ENCODE measurements at places on chromosomes 3 and 15.

GRCh38 chr3:118945834-118946233 is 88.8 kb downstream of the IGSF11 start:
- DNase-seq: no peak

DNA sequence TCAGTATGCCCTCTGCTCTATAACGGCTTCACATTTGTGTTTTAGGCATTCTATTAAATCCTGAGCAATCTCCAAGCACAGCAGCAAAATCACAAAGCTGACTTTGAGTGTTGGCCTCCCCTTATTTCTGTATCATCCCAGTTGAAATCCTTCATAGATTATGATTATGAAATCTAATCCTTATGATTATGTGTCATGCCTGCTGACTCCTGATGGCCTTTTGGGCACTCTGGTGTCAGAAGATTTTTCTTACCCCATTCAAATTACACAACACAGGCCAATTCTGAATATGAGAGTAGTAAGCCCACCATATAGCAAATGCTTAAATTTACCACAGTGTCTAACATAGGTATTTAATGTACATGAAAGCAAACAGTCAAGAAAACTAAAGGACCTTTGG is 34.3 kb downstream of the CDV3 start:
- no peak for DNase-seq

DNA sequence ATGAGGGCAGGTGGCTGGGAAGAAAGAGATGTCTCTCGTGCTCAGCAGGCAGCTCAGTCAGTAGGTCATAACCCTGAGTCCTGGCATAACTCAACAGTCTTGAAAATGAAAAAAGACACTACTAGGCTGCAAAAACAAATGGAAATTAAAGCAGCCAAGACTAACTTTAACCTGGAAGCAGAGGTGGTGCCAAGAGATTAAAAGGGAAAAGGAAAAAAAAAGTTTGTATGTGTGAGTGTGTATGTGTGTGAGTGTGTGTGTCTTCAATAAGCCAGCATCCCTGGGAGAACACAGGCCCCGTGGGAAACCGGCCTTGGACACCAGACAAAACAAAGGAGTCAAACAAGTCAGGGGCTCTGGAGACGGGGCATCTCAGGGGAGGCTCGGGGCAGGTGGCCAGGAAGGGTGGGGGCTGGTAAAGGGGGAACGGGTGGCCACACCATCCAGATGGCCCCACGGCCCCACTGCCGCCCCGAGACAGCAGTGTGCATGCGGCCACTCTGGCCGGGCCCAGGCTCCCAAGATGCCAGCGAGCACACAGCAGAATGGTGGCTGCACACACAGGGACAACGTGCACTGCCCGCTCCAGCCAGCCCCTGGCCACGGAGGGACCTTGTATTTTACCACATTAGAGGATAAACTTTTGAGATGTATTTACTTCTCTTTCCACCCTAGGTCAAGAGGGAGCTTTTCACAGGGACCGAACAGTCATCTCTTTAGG is 23.8 kb downstream of the CYFIP1 start:
- no peak for DNase-seq

DNA sequence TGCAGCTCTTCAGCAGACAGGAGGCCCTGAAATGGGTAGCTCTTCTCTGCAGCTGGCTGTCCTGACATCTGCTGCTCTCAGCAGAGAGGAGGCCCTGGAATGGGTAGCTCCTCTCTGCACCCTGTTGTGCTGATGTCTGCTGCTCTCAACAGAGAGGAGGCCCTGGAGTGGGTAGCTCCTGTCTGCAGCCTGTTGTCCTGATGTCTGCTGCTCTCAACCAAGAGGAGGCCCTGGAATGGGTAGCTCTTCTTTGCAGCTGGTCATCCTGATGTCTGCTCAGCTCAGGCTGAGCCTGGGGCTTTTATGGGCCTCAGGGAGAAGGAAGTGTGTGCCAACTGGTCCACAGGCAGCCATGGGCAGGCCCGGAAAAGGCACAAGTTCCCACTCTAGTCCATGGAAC is 66.6 kb downstream of the PIK3CB start:
- no peak for DNase-seq

DNA sequence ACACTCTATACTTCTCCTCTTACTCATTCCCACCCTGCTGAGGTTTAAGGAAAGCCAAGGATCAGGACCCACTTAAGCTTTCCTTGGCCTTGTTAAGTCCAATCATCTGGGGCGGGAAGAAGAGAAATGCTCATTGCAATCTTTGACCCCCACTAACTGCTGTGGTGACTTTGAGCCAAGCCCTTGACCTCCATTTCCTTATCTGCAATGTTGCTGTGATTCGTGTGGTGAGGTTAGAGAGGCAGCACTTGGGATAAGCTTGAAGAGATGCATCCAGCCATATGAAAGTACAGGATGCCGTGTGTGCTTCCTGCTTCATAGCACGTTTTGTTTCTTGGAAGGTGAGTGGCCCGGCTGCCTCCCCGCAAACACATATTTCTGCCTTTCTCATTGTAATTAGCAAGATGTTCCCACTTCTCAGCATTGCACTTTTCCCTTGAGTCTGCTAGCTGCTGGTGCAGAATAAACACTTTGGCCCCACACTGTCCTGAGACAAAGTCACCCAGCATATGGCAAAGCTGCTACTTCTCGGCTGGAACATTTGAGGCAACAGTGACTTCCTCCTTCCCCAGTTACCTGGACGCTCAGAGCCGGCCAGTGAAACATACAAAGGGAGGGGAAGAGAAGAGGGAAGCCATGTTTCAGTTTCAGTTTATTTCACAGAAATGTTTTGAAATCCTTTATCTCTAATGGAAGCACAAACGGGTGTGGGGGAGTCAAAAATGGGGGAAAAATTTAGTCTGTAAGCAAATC is 10.5 kb upstream of the NUDT16 start:
- no peak for DNase-seq

DNA sequence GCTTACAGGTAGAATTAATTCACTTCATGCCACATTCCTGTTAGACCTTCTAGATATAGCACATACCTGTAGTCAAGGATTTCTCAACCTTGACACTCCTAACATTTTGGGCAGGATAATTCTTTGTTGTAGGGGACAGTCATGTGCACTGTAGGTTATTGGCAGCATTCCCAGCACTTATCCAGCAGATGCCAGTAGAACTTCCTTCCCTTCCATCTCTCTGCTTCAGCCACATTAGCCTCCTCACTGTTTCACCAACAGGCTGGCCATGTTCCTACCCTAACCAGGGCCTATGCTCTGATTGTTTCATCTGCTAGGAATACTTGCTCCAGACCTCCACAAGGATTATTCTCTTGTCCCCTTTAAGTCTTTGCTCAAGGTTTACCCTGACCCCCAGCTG is 68.0 kb upstream of the STAC start:
- DNase-seq: no peak

GRCh38 chr3:27633224-27633545 is 88.9 kb downstream of the EOMES start:
- DNase-seq: no peak

DNA sequence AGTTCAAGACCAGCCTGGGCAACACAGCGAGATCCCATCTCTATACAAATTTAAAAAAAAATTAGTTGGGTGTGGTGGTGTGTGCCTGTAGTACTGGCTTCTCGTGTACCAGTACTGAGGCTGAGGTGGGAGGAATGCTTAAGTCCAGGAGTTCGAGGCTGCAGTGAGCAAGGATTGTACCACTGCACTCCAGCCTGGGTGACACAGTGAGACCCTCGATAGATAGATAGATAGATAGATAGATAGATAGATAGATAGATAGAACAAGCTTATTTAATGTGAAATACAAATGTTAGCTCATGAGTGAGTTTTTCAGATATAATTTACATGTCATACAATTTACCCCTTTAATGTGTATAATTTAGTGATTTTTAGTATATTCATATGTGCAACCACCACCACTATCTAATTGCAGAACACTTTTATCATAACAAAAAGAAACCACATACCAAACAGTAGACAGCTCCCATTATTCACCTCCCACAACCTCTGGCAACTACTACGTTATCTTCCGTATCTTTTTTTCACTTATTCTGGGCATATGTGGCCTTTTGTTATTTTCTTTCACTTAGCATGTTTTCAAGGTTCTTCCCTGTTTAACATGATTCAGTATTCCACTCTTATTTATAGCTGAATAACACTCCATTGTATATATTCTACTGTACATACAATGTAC is 13.1 kb upstream of the PRRT3 start:
- no peak for DNase-seq

DNA sequence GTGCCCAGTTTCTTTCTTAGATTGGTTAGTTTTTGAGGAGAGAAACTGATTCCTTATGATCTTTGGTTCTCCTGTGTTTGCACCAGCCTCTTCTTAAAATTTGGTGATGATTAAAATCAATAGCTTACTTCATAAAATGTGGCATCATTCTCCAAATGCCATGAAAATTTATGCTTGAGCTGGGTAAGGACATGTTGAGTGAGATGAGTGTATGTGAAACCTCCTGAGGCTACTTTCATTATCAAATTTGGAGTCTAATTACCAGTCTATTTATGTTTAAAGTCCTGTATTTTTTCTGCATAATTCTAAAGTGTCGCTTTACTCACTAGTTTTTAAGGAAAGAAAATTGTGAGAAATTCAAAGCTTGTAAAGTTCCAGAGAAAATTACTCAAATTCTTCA is 102.1 kb downstream of the DIPK2A start:
- DNase-seq: no peak

- DNase-seq: peak; percentile 72
Measured at GRCh38 chr3:99962703-99963102, 145.0 kb downstream of the CMSS1 start.

DNA sequence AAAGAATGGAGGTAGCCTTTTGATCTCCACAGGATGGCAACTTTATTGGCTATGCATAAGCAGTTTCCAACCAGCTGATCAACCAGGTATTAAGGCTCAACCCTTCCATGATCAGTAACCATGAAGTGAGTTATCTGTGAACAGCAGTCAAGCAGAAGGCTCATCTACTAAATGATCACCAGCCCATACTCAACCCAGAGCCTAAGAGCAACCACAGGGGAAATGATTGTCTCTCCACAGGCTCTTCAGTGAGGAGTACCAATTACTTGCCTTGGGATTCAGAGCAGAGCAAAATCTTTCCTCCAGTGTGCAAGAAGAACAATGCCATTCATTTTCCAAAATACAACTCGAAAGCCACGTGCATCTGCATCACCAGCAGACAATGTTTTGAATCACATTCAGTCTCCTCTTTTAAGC is 754.8 kb downstream of the ROBO1 start:
- DNase-seq: no peak

DNA sequence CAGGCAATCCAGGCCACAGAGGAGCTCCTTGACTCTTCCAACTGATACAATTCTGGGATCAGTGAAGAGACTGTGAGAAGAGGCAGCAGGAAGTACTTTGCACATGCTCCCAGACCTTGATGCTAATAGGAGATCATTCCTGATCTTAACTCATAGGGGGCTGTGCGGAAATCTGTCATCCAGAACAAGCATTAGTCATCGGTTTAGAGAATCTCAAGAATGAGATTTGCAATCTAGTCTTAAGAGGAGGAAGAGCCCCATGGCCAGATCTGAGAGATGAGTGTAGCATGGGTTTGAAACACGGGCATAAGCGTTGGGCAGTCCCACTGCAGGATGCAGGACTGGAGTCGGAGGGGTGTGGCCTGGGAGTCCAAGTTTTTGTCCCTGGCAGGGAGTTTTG is 1081.1 kb downstream of the NAALADL2 start:
- DNase-seq: peak; percentile 28

DNA sequence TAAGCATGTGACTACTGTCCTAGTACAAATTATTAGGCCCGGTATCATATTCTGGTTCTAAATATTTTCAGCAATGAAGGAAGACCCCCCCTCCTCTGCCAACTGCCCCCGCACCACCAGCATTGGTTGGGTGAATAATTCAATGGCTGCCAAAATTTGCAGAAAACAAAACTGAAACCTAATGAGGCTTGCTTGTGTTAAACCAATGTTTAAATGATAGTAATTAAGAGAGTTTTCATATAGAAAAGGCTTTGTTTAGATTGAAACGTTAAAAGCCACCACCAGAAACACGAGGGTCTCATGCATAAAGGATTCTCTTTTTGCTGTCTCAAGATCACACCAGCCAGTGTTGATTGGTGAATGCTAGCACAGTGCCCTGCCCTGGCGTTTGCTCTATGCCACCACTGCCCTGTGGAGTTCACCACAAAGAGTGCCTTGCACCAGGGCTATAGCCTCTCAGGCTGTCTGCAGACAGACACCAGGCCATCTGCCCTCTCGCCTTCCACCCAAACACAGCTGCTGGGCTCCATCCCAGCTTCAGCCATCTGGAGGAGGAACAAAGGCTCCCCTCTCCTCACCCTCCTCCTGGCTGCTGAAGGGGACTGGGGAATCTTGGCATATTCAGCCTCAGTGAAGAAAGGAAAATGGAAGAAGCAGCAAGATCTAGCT is 200.3 kb upstream of the PFN2 start:
- DNase-seq: no peak

DNA sequence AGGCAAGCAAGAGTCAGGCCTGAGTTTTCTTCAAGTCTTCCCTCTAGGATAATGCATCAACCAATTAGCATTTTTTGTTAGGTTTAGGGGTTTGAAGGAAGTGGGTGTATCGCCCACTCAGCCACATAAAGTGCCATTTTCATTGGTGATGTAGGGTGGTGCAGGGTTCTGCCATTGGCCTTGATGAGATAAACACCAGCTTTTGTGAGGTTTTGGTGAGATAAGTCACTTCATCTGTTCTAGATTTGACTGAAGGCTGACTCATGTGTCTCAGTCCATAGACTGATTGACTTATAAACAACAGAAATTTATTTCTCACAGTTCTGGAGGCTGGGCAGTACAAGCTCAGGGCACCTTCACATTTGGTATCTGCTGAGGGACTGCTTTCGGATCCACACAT is 84.5 kb upstream of the C3orf80 start:
- DNase-seq: no peak

- DNase-seq: no peak
Measured at GRCh38 chr3:36919439-36920160, 25.3 kb downstream of the TRANK1 start.

- no peak for DNase-seq
Measured at GRCh38 chr3:141129049-141129448, 77.9 kb downstream of the SPSB4 start.

- DNase-seq: no peak
Measured at GRCh38 chr15:37691911-37692310, 242.5 kb upstream of the TMCO5A start.

DNA sequence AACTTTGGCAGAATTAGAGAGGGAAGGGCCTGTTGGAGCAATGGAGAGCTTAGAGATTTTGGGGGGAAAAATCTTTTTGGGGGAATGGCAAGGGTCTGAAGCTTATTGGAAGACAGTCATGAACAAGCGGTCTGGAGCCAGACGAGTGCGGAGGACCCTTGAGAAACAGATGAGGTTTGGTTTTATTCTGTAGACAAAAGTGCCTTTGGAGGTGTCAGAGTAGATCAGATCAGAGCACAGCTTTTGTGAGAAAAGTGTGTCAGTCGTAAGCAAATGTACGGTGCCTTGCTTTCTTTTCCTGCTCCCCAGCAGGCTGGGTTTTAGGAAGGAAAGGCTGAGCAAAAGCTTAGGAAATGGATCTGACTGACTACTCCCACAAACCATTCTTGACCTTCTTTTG is 236.8 kb upstream of the TPRG1 start:
- no peak for DNase-seq

GRCh38 chr3:36259580-36259979 is 120.7 kb upstream of the STAC start:
- DNase-seq: no peak

Data from non-pigmented ciliary epithelial cell (primary cell).